A673 (cell line): ENCODE measurements at places on chromosomes 11 and 22. TPM values are rescaled to one million over a fixed set of nuclear protein-coding genes. Genes with fewer than 3 reads are reported as not detected.

The MAPK8IP1 gene
- total RNA-seq, result 46.0 and 46.2 TPM in 2 replicates

The OR4C3 gene
- not detected in 2 replicates for total RNA-seq

The USP2 gene
- 4.8 and 6.2 TPM in 2 replicates for total RNA-seq

The YPEL1 gene
- total RNA-seq, result 3.6 and 7.5 TPM in 2 replicates
